ENCODE measurements at places on chromosomes 1 and 21. TPM values are rescaled to one million over a fixed set of nuclear protein-coding genes. Genes with fewer than 3 reads are reported as not detected.

Gene ASTN1
- total RNA-seq: not detected

Gene LCE1E
- total RNA-seq: not detected

Gene DYNLT5
- 0.71 TPM for total RNA-seq

Gene BEND5
- not detected for total RNA-seq

Gene MMP23B
- total RNA-seq: 9.8 TPM

Gene SLFNL1
- 0.28 TPM for total RNA-seq

Gene SPRR4
- not detected for total RNA-seq

Gene SYT11
- total RNA-seq: 37.9 TPM

Gene CD1C
- not detected for total RNA-seq

Gene A3GALT2
- total RNA-seq: not detected

Gene KCNT2
- total RNA-seq: 3.4 TPM

Gene OR2T33
- not detected for total RNA-seq

Gene ICOSLG
- total RNA-seq: 0.65 TPM

Gene VHLL
- total RNA-seq: 0.28 TPM

Gene IQGAP3
- 2.5 TPM for total RNA-seq

Gene STUM
- total RNA-seq: not detected

Gene PRAMEF27
- total RNA-seq: not detected

Gene DISP3
- under 0.01 TPM for total RNA-seq

Gene RIPPLY3
- total RNA-seq: not detected

Gene COL11A1
- 17.2 TPM for total RNA-seq

Gene TEX38
- not detected for total RNA-seq

Gene LRRC71
- total RNA-seq: not detected

Gene CFHR3
- not detected for total RNA-seq

Gene FTCD
- total RNA-seq: 0.14 TPM

Gene SERTAD4
- total RNA-seq: 0.46 TPM

Gene WNT9A
- 0.37 TPM for total RNA-seq

Gene SDHB
- 145 TPM for total RNA-seq

Gene SLC30A10
- total RNA-seq: not detected

Gene SSBP3
- 12.8 TPM for total RNA-seq

Gene NPPB
- total RNA-seq: not detected

Gene SH2D5
- 2.4 TPM for total RNA-seq

Gene OR2L8
- not detected for total RNA-seq

Gene DNM3
- total RNA-seq: 0.46 TPM

Gene TMEM125
- total RNA-seq: not detected

Gene RNF220
- total RNA-seq: 42.1 TPM

Gene KRTAP13-2
- total RNA-seq: not detected

Gene ATP6V1G3
- total RNA-seq: not detected

Gene S1PR1
- 15.5 TPM for total RNA-seq

Gene HECTD3
- 12.6 TPM for total RNA-seq

Gene CAMK2N1
- total RNA-seq: 11.1 TPM

Gene CASQ1
- not detected for total RNA-seq

Gene TAF13
- 127 TPM for total RNA-seq

Gene DCLRE1B
- total RNA-seq: 0.57 TPM

Gene OR10J1
- total RNA-seq: not detected

Gene AKR7A3
- total RNA-seq: 0.37 TPM

Gene CA14
- total RNA-seq: not detected

Gene SLC30A2
- not detected for total RNA-seq

Gene B3GALT5
- total RNA-seq: not detected

Gene OR2L13
- total RNA-seq: not detected

Gene CFHR1
- not detected for total RNA-seq

Gene LCE1C
- total RNA-seq: not detected

Gene SLC44A3
- total RNA-seq: 1.4 TPM

Measured in smooth muscle cell of bladder (primary cell).